Cardiac ventricle fibroblast (primary cell): ENCODE measurements at places on chromosomes 5 and 9. TPM values are rescaled to one million over a fixed set of nuclear protein-coding genes. Genes with fewer than 3 reads are reported as not detected.

BICD2 gene
- 27.2 and 30.1 TPM in 2 replicates for total RNA-seq

KCNV2 gene
- not detected in 2 replicates for total RNA-seq

OCLN gene
- total RNA-seq = 0.56 and 0.64 TPM in 2 replicates

PCDHA13 gene
- 0.39 TPM in 1 of 2 replicates, not detected in the other for total RNA-seq

EDIL3 gene
- 29.4 and 34.0 TPM in 2 replicates for total RNA-seq

TMEM252 gene
- total RNA-seq = not detected in 2 replicates

TPM2 gene
- 721 and 812 TPM in 2 replicates for total RNA-seq

IDNK gene
- total RNA-seq = 1.8 and 4.2 TPM in 2 replicates

SEMA6A gene
- 2.7 and 3.2 TPM in 2 replicates for total RNA-seq

PROP1 gene
- total RNA-seq = not detected in 2 replicates

ARPC5L gene
- 15.9 and 18.6 TPM in 2 replicates for total RNA-seq

SNCB gene
- 0.10 and 0.56 TPM in 2 replicates for total RNA-seq

SHB gene
- total RNA-seq = 8.2 and 9.1 TPM in 2 replicates

EQTN gene
- total RNA-seq = not detected in 2 replicates

FBXL7 gene
- total RNA-seq = 8.8 and 9.1 TPM in 2 replicates

SLC1A1 gene
- total RNA-seq = 16.2 and 18.7 TPM in 2 replicates

HK3 gene
- total RNA-seq = not detected in 2 replicates

BHMT2 gene
- total RNA-seq = 3.2 and 5.6 TPM in 2 replicates

BRD9 gene
- total RNA-seq = 20.3 and 21.4 TPM in 2 replicates

CXCL14 gene
- total RNA-seq = 0.64 TPM in 1 of 2 replicates, not detected in the other

ENC1 gene
- total RNA-seq = 3.8 and 4.8 TPM in 2 replicates

PDCD1LG2 gene
- 4.9 and 7.2 TPM in 2 replicates for total RNA-seq

MYMK gene
- total RNA-seq = not detected in 2 replicates

RNF14 gene
- 36.9 and 46.1 TPM in 2 replicates for total RNA-seq

RICTOR gene
- total RNA-seq = 8.5 and 9.8 TPM in 2 replicates

GPR151 gene
- not detected in 2 replicates for total RNA-seq

LRRC70 gene
- 0.87 and 1.5 TPM in 2 replicates for total RNA-seq

OTP gene
- not detected in 2 replicates for total RNA-seq

LAMC3 gene
- 3.2 and 4.0 TPM in 2 replicates for total RNA-seq

TRIM14 gene
- total RNA-seq = 1.2 and 3.2 TPM in 2 replicates

CCL27 gene
- total RNA-seq = not detected in 2 replicates

MYOT gene
- not detected in 2 replicates for total RNA-seq

PRDM9 gene
- total RNA-seq = not detected in 2 replicates

DRD1 gene
- not detected in 2 replicates for total RNA-seq

GFI1B gene
- not detected in 2 replicates for total RNA-seq

ANKRD18B gene
- total RNA-seq = not detected in 2 replicates

PCDHB8 gene
- total RNA-seq = 0.12 and 1.1 TPM in 2 replicates

ERAP2 gene
- total RNA-seq = 0.62 and 1.3 TPM in 2 replicates

PTCH1 gene
- 5.6 and 10.5 TPM in 2 replicates for total RNA-seq

FOXI1 gene
- total RNA-seq = not detected in 2 replicates

SPATA6L gene
- total RNA-seq = not detected in 2 replicates

KLHL9 gene
- 20.5 and 26.0 TPM in 2 replicates for total RNA-seq

CNTFR gene
- total RNA-seq = 0.39 and 0.56 TPM in 2 replicates

PDGFRB gene
- total RNA-seq = 326 and 365 TPM in 2 replicates

SLU7 gene
- total RNA-seq = 29.3 and 47.0 TPM in 2 replicates
